GM20000 (cell line): ENCODE measurements at places on chromosomes 4 and X.

- DNase-seq: peak; percentile 20
Observed at GRCh38 chrX:1535241-1536041, 1.5 kb downstream of the P2RY8 start.

DNA sequence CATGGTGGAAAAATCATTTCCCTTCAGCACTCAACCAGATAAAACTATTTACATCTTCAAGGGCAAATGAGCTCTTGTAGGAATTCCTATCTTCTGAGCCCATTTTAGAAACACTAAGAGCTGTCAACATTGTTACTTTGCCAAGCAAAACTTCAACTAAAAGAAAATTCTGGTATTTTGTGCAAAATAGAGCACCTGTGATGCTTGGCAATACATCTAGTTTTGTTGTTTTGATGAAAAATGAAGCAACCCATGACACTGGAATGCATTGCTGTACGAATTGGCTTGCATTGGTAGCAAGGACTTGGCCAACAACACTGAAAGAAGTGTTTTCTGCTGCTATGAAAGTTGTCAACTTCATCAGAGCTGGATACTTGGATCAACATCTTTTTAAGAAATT is 194.4 kb downstream of the COX18 start:
- no peak for DNase-seq

- peak; percentile 47 for DNase-seq
Observed at GRCh38 chr4:139656614-139657486, 8.8 kb upstream of the MGST2 start.

- peak; percentile 6 for DNase-seq
Observed at GRCh38 chrX:76279007-76279406, 106.1 kb downstream of the PBDC1 start.

DNA sequence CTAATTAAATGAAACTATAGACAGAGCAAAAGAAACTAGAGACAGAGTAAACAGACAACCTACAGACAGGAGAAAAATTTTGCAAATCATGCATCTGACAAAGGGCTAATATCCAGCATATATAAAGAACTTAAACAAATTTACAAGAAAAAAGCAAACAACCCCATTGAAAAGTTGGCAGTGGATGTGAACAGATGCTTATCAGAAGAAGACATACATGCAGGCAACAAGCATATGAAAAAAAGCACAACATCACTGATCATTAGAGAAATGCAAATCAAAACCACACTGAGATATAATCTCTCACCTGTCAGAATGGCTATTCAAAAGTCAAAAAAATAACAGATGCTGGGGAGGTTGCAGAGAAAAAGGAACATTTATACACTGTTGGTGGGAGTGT is 14.8 kb downstream of the ZNF280C start:
- DNase-seq: no peak

DNA sequence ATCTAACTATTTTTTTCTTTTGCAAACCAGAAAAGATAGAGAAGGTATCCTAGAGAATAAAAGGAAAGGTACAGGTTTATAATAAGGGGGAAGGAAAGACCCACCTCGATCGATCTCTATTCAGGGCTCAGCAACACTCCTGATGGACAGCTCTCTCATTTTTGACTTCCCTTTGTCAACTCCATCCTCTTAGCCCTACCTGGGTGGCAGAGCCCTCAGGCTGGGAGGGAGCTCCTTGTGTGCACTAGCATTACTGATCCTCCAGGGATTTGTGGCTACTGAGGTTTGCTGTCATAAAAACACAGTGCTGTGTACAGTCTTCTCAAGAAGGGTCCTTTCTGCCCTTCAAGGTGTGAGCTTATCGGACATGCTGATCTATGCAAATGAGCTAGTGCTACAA is 111.0 kb downstream of the MID1 start:
- DNase-seq: no peak

GRCh38 chr4:37452952-37453280 is 208.4 kb downstream of the NWD2 start:
- DNase-seq: peak; percentile 78

DNA sequence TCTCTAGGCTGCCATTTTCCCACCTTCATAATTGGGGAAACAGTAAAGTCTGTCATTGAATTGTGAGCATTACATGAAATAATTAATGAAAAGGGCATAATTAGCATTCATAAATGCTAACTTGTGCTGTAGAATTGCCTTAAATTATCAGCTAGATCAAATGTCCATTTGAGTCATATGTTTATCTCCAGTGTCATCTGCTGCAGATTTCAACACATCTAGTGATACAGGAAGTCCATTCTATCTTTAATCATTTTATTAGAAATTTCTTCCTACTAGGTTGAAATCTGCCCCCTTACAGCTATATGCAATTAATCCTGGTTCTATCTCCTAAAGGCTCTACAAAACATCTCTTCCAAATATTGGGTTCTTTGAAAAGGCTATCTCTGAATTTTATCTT is 240.3 kb upstream of the GALNT7 start:
- no peak for DNase-seq

DNA sequence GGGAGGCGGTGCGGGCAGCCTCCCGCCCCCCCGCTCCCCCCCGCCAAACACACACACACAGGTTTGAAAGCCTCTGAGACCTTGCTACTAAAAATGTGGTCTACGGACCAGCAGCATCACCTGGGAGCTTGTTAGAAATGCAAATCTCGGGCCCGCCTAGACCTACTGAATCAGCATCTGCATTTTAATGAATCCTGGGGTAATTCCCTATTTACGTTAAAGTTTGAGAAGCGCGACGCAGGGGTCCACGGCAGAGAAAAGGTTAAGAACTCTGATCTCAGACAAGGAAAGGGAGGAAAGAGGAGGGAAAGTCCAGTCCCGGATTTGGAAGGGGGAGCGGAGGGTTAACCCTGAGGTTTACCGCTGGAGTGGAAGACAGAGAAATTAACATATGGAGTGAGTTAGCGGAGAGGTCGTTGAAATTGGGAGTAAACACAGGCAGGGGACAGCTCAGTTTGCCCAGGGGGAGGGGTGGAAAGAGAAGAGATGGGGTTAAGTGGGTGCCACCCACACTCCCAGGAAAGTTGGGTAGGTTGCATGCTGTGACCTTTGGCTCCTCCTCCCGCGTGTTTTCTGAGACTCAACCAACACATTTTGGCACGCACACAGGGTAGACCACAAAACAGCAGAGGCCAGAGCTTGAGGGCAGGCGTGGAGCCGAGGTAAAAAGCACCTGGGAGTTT is 483.6 kb downstream of the BCOR start:
- DNase-seq: no peak

- DNase-seq: no peak
Observed at GRCh38 chr4:6619116-6619465, 21.4 kb upstream of the MRFAP1 start.

- DNase-seq: no peak
Observed at GRCh38 chr4:74640111-74640903, 154.0 kb downstream of the BTC start.

GRCh38 chr4:135694066-135694465 is 1492.5 kb upstream of the PABPC4L start:
- DNase-seq: no peak

- peak; percentile 81 for DNase-seq
Observed at GRCh38 chr4:54233697-54234496, 4.8 kb downstream of the PDGFRA start.

DNA sequence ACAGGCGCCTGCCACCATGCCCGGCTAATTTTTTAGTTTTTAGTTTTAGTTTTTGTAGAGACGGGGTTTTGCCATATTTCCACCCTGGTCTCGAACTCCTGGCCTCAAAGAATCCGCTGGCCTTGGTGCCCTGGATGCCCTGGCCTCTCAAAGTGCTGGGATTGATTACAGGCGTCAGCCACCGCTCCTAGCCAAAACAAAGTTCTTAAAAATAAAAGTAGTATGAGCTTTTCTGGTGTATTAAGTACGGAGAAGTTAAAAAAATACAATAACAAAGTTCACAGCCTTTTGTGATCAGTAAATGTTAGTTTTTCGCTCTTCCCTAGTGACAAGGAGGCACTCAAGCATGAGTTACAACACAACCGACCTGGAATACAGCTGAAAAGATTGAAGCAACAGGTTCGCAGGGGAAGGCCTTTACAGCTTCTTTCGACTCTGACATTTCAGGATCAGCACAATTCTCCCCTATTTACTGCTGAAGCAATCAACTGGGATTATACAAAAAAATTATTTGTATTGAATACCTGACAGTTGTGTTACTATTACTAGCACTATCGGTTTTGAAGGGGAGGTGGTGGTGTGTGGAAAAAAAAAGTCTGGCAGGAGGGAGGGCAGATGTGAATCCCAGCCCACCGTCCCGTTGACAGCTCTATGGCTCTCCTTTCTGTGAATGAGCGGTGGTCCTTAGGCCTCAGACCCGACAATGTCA is 893 bp upstream of the METAP1 start:
- DNase-seq: no peak

DNA sequence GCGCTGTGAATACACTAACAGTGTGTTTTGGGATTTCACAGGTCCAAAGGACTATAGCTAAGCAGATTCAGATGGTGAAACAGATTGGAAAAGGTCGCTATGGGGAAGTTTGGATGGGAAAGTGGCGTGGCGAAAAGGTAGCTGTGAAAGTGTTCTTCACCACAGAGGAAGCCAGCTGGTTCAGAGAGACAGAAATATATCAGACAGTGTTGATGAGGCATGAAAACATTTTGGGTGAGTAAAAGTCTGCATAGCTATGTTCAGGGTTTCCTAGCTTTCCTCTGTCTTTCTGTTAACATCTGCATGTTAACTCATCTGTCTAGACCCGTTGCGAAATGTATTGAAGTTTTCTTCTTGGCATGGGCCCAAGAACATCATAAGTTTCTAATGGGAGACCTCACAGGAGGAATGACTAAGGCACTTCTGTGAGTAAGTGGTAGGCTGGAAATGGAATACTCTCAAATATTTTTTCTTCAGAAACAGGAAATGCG is 372.1 kb downstream of the BMPR1B start:
- no peak for DNase-seq

DNA sequence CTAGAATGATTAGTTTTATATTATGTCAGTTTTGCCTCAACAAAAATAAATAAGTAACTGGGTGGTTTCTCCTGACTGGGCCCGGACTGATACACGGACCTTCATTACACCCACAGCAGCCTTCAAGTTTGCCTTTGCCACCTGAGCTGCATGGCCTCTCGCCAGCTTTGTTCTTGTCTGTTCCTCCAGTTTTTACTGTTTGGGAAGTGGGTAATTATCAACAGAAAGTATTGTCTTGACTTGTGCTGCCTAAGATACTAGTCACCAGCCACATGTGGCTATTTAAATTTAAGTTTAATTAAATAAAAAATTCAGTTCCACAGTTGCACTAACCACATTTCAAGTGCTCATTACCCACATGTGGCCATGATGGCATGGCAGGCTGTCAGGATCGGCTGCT is 74.7 kb upstream of the INTU start:
- no peak for DNase-seq

DNA sequence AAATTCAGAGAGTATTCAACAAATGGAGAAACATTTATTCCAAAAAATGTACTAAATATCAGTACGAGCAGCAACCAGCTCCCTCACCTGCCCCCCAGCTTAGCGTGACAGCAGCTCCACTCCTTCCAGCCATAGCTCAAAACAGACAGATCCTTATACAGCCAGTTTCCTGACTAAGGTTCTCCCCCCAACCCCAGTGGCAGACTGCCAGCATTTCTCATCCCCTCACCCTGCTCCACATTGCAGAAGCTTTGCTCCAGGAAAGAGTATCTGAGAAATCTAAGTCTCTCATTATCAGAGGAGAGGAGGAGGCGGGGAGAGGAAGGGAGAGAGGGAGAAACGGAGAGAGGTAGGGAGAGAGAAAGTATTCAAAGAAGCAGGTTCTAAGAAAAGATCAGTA is 53.3 kb upstream of the PASD1 start:
- no peak for DNase-seq

DNA sequence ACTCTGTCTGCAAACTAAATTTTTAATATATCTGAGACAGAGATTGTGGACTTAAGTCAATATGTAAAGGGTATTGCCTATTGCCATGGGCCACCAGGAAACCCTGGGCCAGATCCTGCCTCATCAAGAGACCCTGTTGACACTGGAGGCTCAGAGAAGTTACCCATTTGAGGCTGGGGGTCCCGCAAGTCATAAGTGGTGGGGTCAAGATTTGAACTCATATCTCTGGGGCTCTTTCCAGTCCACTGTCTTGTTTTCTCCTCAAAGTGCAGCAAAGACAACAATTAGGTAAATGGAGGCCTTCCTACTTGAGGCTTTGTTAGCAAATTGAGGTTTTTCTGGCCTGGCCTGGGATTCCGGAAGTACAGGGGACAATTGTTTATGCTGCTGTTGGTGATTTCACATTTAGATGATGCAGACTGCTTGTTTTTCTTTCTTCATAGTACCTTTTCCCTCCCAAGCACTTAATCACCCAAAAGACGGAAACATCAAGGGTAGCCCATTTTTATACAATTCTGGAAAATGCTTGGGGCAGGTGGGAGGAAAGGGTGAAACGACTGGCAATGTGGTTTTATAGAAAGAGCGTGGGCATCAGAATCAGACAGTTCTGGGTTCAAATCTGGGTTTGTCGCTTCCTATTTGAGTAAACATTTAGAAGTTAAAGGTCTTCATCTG is 160.0 kb downstream of the SMIM20 start:
- DNase-seq: no peak

DNA sequence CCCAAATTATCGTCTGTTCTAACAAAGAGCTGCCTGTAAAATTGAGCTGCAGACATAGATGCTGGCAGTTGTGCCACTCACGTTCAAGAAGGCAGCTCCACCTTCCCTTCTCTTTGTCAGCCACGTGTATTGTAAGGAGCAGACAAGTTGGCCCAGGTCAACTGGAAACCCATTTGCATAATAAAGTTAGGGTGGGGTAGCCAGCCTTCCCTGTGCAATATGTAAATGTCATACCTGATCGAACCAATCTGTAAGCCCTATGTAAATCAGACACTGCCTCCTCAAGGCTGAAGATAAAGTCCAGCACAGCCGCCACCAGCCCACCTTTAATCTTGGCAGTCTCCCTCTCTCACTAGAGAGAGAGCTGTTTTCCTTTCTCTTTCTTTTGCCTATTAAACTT is 117.2 kb downstream of the TMEM144 start:
- DNase-seq: no peak

GRCh38 chr4:54226404-54227255 is 2.5 kb upstream of the PDGFRA start:
- peak; percentile 16 for DNase-seq

DNA sequence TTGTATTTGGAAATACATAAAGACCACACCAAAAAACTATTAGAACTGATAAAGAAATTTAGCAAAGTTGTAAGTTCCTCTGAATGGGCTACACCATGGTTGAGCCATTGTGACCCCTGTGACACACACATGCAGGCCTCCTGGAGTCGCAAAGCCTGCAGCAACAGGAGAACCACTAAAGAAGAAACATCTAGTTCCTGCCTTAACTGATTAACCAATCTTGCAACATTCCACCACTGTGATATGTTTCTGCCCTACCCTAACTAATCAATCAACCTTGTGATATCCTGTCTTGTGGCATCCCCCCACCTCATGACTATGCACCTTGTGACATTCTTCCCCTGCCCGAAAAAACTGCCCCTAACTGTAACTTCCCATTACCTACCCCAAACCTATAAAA is 401.8 kb downstream of the PRDM5 start:
- DNase-seq: no peak

DNA sequence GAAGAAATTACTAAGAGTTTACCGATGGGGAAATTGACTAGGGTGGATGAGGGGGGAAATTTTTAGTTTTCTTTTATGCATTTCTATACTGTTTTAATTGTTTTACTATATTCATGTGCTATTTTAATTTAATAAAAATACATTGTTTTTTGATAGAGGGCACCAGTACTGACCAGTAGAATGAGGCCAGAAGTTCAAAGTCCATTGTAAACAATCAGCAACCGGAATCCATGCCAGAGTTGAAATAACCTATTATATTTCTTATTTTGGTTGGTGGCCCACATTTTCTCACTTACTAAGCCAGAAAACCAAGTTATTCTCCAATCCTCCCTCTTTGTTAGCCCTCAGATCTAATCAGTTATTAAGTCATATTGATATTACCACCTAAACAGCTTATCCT is 595.9 kb downstream of the SMARCA1 start:
- no peak for DNase-seq
